ENCODE measurements at places on chromosomes 3 and 15.

DNA sequence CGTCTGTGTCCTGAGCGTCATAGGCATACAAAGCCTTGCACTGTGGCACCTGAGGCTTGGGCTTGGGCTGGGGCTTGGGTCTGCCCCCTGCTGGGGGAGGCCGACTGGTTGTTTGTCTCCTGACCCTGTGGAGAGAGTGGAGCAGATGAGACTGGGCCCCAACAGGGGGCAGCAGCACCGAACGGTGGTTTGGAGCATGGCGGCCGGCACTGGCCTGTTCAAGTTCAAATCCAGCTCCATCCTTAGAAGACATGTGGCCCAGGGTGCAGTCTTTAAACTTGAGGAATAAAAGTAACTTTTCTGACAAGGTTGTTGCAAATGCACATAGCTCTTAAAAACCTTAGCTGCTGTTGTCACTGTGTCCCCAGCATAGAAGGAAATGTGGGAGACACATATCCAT is 33.3 kb downstream of the CCNB2 start:
- DNase-seq = peak; percentile 62

GRCh38 chr3:93934366-93935046 is 39.2 kb downstream of the PROS1 start:
- DNase-seq = no peak

DNA sequence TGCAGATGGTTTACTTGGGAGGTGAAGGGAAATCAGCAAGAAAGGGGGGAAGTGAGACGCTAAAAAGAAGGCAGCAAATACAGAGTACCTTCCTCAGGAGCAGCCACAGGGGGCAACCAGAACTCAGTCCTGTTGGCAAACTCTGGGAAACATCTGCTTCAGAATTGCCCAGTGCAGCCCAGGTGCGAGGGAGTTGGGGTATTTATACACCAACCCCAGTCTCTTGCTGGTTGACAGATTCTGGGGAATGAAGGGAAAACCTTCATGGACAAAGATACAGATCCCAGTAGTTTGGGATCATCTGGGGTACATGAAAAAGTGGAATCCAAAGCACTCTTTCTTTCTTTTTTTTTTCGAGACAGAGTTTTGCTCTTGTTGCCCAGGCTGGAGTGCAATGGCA is 25.3 kb upstream of the PGPEP1L start:
- DNase-seq = no peak

DNA sequence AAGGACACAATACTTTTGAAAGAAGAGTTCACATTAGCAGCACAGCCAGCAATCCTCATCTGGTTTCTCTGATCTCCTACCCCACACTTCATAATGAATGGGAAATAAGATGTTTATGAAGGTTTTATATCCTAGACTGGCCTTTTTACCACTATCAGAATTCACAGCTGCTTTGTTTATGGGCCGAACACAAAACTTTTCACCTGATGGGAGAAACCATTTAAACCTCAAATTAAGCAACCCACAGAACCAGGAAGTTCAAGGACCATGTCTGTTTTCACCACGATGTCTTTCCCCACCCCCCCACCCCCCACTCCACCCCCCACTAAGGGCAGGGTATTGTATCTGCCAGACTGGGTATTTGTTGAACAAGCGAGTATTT is 11.3 kb upstream of the SETD5 start:
- no peak for DNase-seq
